ENCODE measurements at places on chromosomes 5 and 9. TPM values are rescaled to one million over a fixed set of nuclear protein-coding genes. Genes with fewer than 3 reads are reported as not detected.

GRCh38 chr9:7967851-7968250, 168.3 kb upstream of the DMAC1 start:
- no peak for DNase-seq

- peak; percentile 80 for DNase-seq
Measured at GRCh38 chr5:181181650-181182565, 23.1 kb downstream of the TRIM7 start.

DNA sequence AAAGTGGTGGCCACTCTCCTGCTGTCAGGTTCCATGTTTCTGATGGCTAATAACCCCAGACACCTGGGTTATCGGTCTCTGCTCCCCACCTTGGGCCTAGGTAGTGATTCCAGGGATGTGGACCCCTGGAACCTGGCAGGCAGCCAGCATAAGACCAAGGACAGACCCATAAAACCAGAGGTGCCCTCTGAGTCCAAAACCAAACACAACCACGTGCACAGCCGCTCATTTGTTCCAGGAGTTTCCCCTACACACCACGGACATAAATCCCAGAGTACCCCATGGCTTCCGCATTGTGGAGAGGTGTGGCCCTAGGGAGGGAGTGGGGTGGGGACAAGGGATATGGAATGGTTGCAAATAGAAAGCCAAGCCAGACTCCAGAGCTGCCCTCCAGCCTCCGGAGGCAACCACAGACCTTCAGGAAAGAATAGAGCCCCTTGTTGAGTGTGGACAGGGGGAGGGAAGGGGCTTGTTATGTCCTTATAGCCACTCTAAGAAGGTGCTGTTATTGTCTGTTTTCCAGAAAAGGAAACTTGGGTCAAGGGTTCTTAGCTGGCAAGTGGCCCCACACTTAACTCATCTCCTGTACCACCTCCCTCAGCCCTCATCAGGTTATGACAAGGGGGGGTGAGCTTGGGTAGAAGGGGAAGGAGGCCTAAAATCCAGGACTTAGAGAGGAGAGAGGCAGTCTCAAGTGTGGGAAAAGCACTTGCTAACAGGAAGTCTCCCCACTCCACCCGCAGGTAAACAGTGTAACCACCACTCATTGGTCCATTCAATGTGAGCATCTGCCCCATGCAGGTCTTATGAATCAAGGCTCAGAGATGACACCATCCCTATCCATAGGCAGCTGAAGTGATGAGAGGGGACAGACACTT, 23.6 kb upstream of the CYSTM1 start:
- DNase-seq: no peak

GRCh38 chr5:176741561-176742211, 68.7 kb upstream of the UNC5A start:
- no peak for DNase-seq

GRCh38 chr5:61262080-61262479, 70.0 kb upstream of the ZSWIM6 start:
- no peak for DNase-seq

DNA sequence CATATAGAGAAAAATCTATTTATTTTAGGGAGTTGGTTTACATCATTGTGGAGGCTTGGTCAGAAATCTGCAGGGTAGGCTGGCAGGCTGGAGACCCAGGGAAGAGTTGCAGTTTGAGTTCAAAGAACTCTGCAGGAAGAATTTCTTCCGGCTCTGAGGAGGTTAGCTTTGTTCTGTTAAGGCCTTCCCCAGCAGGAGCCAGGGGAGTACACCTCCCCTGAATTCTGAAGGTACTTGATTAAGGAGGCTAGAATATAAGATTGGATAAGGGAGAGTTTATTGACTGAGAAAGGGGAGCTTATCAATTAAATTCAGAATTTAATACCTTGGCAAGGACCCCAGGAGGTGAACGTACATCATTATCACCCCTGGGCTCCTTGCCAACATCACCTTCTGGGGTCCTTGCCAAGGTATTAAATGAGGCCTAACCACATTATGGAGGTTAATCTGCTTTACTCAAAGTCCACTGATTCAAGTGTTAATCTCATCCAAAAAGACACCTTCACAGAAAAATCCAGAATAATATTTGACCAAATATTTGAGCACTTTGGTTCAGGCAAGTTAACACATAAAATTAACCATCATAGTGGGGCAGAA, 351.7 kb downstream of the CWC27 start:
- DNase-seq: no peak

HTR4 gene
- total RNA-seq: not detected

AGXT2 gene
- under 0.01 TPM for total RNA-seq

PTGER4 gene
- total RNA-seq: 8.7 TPM

MRPL41 gene
- total RNA-seq: 58.0 TPM

All from fibroblast of villous mesenchyme (primary cell).